ENCODE measurements at places on chromosomes 3 and 15.

GRCh38 chr15:88818920-88819319 lies 15.7 kb downstream of the ACAN start:
- DNase-seq = no peak

GRCh38 chr15:39130556-39131379 lies 450.1 kb upstream of the THBS1 start:
- no peak for DNase-seq

DNA sequence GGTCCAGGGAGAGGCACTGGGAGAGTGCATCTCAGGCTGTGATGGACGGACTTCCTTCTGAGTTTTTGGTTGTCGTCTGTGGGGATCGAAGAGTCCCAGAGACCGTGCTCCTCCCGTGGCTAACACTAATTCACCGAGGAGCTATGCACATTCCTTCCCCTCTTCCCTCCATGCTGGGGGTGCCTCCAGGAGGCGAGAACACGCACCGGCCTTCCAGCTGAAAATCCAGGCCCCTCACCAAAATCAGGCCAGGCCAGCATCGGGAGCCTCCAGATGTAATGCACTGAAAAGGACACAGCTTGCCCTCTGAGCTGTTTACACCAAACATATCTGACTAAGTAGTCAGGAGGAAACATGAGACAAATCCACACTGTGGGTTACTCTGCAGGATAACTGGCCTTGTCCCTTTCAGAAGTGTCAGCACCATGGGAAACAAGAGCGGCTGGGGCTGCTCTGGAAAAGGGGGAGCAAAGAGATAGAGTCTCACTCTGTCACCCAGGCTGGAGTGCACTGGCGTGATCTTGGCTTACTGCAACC lies 5.5 kb downstream of the RNU5B-1 start:
- no peak for DNase-seq

DNA sequence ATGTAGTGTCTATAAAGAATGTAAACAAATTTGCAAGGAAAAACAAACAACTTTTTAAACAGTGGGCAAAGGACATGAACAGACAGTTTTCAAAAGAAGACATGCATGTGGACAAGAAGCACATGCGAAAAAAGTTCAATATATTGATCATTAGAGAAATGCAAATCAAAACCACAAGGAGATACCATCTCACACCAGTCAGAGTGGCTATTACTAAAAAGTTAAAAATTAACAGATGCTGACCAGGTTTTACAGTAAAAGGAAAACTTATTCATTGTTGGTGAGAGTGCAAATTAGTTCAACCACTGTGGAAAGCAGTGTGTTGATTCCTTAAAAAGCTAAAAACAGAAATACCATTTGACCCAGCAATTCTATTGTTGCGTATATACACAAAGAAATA lies 47.1 kb upstream of the LSAMP start:
- no peak for DNase-seq

- DNase-seq = no peak
Measured at GRCh38 chr15:90054618-90055097, 47.6 kb downstream of the IDH2 start.

- DNase-seq = no peak
Measured at GRCh38 chr3:100737334-100737733, 28.0 kb downstream of the TFG start.

GRCh38 chr15:36090286-36090946 lies 489.0 kb upstream of the CDIN1 start:
- DNase-seq = no peak

DNA sequence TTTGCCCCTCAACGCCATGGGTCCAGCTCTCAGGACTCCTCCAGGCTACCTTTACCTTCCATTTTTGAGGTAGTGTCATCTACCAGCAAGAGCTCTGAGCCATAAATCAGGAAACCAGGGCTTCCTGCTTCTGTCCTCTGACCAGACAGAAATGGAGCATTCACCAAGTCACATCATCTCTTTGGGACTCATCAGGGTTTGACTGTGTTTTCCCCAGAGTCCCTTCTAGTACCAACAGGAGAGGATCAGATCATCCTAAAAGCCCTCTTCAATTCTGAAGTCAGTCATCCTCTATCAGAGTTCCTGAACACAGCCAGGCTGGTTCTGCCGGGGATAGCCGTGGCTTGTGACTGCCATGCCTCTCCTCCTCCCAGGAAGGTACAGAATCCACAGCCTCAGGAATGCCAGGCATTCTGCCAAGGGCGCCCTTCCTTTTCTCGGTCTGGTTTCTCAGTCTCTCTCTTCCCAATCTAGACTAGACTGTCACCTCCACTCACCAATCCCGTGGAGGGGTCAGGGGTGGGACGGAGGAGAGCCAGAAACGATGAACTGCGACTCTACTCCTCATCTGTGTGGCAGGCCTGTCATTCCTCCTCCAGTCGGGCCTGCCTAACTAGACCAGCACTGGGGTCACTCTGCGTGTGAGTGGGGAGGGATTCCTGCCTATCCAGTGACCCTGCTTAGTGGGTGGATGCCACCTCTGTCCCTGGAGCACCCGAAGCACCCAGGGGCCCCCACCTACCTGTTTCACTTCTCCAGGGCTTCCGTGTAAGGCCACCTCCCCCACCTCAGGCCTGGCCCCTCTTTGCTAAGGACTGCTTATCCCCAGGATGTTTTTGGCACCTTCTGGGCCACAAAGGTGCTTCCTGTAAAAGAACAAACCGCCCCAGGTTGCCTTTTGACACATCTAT lies 30.9 kb downstream of the CCNL1 start:
- DNase-seq = no peak

- no peak for DNase-seq
Measured at GRCh38 chr15:30055604-30056003, 27.2 kb upstream of the GOLGA8J start.

DNA sequence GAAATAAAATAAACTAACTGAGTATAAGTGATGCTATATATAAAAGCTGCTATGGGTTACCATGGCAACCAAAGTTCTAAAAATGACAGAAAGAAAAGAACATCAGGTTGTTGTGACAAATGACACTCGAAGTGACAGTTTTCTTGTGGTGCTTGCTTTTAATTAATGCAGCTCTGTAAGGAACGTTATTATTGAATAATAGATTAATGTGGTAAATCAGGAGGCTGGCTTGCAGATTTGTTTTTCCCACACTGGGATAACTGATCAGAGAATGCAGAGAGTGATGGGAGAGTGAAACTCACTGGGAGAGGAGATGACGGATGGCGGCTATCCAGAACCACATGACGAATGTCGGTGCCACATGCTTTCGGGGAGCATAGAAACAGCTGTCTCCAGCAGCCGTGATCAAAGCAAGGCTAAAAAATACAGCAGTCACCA lies 207.0 kb upstream of the ATP10A start:
- no peak for DNase-seq

All from T-helper 2 cell (primary cell).